SK-N-DZ (cell line): ENCODE measurements at places on chromosomes 2 and 18.

DNA sequence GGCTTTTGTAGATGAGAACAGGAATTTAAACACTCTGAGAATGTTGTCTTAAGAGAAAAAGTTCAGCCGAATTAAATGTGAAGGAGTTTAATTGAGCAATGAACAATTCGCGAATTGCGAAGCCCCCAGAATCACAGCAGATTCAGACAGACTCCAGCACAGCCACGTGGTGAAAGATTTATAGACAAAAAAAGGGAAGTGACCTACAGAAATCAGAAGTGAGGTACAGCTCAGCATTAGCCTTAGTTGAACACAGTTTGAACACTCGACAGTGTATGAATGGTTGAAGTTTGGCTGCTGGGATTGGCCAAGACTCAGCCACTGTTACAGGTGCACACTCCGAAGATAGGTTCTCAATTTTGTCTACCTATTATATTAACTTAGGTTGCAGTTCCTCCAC lies 264.0 kb upstream of the CHST9 start:
- DNase-seq: no peak

DNA sequence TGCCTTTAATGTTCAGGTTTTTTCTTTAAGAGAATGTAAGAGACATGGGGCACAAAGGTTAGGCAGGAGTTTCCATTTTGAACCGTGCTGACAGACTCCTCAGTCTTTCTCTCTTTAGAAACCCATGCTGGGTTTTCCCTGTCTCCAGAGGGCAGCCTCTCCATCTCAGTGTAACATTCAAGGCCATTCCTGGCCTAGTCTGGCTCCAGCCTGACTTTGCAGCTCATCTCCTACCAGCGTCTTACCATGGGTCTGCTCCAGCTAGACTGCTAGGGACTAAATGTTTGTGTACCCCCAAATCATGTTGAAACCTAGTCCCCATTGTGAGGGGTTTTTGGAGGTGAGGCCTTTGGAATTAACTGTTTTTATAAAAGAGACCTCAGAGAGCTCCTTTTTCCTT lies 9.8 kb upstream of the CLIP4 start:
- DNase-seq: peak; percentile 28

DNA sequence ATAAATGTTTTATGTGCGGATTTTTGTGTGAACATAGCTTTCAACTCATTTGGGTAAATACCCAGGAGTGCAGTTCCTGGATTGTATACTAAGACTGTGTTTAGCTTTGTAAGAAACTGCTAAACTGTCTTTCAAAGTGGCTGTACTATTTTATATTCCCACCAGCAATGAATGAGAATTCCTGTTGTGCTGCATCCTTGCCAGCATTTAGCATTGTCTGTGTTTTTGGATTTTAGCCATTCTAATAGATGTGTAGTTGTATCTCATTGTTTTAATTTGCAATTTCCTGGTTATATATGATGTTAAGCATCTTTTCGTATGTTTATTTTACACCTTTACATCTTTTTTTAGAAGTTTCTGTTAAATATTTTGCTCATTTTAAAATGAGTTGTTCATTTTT lies 24.2 kb downstream of the VRK2 start:
- no peak for DNase-seq

GRCh38 chr2:158312981-158313380 lies 143.6 kb downstream of the CCDC148 start:
- no peak for DNase-seq

DNA sequence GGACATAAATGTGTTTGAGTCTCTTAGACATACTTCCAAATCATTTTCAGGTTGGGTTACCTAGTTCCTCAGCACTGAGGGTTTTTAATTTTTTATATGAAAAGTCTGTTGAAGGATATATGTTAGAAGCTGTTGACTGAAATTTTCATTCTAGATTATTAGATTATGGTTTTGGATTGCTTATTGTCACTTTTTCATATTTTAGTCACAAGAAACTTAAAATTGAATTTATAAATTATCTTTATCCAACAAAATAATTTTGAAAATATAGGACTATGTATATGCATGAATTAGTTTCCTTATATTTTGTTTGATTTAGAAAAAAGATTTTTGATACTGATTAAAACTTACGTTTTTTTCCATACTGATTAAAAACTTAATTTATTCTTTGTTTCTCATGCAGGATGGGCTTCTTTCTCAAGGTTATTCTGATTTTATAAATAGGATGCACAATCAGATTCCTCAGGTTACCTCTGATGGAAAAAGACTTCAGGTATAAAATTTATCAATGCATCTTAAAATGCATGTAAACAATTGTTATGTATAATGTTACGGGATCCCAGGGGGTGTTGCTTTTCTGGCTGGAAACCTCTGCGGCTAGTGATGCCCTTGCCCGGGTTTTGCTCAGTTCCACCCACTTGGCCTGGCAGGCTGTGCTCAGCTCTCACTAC lies 26.2 kb downstream of the DDX1 start:
- peak; percentile 90 for DNase-seq

DNA sequence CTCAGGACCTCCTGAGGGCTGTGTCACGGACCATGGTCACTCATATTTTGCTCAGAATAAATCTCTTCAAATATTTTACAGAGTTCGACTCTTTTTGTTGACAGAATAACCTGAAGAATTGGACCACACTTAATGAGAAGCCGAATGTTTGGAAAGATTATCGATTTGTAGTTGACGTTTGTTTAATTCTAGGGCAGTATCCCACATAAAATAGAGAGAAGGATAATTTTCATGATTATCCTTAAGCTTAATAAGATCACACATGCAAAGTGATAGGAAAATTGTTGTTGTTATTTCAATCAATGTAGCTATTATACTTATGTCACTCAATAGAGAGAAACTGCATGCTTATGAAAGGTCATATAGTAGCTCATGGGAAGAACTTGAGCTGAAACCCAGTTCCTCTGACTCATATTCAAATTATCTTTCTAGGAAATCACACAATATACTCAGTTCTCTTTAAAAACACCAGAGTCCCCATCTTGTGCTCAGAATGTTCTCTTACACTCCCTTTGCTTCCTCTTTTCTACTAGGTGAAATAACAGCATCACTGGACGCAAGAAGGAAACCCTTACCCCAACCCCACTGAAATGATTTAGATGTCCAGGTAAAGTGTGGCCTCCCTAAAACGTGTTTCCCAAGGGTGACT lies 982.1 kb downstream of the TSN start:
- no peak for DNase-seq

DNA sequence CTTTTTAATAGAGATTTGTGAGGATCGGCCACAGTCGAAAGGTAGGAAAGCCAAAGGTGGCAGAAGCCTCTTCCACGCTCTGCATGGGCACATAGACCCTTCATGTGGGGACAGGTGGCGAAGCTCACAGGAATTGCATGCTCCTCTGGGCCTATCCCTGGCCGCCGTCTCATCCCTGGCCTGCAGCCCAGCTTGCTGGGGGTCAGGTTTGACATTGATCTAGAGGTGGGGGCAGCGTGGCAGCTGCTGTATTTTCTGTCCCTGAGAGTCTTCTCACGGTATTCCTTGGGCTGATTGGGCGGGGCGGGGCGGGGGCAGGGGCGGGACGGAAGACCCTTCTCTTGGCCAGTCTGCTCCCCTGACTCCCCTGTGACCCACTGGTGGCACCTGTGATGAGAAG lies 48.9 kb downstream of the STK25 start:
- DNase-seq: no peak

DNA sequence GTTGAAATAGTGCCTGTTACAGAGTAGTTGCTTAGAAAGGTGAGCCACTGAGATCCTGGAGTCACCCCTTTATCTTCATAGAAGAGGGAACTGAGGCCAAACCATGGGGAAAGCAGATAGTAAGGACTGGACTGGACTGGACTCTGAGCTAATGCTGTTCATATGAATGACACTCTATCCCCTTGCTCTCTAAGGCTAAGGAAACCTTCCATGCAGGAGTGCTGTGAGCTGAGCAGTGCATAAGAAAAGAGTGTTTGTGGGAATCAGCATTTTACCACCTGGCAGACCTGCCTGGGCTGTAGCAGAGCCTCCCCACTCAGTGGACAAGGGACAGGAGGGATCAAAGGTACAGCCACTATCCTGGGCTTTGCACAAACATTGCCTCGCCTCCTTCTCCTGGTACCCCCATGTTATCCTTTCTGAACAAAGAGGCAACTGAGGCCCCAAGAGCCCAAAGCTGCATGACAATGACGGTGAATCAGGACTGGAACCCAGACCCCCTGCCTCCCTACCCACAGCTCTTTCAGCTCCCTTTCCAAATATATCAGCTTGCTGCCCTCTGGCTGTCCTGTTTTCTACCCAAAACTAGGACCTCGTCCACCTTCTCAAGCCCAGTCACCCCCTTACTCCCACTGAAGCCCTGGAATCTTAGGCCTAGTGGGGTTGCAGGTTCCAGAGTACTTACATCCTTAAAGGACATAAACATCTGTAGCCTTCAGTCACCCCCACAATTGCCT lies 227.9 kb downstream of the ZBTB7C start:
- no peak for DNase-seq

DNA sequence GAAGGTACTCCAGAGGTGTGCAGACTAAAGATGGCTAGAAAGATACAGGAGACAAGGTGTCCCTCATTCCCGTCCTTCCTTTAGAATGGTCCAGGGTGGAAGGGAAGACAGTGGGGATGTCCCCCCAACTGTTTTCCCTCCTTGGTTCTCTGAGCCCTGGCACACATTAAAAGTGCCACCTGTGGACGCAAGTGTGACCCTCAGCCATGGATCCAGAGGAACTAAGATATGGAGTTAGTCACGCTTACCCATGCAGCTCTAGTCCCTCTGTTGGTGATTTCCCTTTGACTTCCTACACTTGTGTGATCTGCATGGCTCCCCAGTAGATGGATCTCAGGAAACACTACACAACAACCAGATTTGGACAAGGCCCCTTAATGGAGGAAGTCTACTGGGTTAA lies 113.1 kb upstream of the SRD5A2 start:
- no peak for DNase-seq

DNA sequence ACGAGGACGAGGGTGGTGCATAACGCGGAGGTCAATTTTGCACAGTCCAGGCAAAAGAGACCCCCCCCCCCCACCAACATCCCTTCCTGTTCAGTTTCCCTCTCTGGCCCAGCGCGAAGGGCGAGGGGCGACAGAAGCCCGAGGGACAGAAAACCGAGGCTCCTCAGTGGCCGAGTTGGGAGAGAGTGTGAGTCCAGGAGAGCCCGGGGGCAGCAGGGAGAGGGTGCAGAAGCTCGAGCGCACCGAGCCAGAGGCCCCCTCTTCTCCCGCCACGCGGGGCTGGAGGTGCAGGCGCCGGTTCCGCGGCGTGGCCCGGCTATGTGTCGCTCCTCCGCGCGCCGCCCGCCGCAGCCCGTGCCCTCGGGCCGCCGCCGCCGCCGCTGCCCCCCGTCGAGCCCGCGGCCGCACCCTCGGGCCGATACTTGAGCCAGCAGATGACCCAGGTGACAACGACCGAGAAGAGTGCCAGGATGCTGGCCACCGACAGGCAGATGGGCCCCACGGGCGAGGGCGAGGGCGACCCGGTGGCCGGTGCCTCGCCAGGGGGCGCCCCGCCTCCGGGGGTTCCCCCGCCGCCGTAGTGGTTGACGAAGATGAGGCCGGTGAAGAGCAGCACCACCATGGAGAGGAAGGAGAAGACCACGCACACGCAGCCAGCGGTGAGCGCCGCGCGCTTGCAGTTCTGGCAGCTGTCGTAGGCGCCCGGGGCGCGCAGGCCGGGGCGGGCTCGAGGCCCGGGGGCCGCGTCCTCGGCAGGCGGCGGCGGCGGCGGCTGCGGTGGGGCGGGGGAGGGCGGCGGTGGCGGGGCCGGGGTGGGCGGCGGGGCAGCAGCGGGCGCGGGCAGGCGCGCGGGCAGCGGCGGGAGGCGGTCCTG lies 20.2 kb upstream of the PAX3 start:
- DNase-seq: peak; percentile 77

- DNase-seq: no peak
Observed at GRCh38 chr2:224764565-224765236, 48.5 kb upstream of the CCDC195 start.

- DNase-seq: no peak
Observed at GRCh38 chr18:63005306-63005705, 290.0 kb downstream of the PHLPP1 start.

DNA sequence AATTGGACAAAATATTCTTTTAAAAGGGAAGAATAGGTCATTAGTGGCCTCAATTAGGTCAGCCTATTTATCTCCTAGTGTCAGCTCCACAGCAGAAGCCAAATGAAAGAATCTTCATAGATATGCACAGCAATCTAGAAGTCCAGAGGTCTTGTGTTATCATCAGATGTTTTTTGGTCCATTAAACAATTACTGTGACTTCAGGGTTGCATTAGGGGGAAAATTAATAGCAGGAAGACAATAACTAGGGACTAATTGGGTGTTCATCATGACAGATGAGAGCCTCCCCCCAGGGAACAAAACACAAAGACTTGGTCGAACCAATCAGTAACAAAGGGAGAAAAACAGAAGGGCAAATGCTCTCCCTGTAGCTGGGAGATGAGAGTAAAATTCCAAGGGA lies 264.7 kb downstream of the PTH2R start:
- DNase-seq: peak; percentile 50

DNA sequence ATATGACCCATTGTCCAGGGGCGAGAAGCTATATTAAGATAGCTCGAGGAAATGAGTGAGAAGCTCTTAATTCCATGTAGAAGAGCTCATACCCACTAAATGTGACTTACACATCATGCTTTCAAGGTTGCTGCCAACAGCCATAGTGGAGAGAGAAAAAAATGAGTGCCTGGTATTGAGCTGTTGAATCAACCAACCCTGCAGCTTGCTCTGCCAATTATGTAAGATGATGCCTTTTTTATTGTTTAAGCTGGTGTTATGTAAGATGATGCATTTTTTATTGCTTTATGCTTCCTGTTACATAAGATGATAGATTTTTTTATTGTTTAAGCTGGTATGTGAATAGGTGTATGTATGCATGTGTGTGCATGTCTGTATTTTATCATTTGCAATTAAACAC lies 228.2 kb downstream of the CCDC178 start:
- DNase-seq: no peak

- no peak for DNase-seq
Observed at GRCh38 chr2:71547616-71548285, 94.4 kb downstream of the DYSF start.

GRCh38 chr2:98507891-98508708 lies 63.4 kb downstream of the INPP4A start:
- no peak for DNase-seq
